ENCODE measurements at places on chromosomes 12 and 14. TPM values are rescaled to one million over a fixed set of nuclear protein-coding genes. Genes with fewer than 3 reads are reported as not detected.

DNA sequence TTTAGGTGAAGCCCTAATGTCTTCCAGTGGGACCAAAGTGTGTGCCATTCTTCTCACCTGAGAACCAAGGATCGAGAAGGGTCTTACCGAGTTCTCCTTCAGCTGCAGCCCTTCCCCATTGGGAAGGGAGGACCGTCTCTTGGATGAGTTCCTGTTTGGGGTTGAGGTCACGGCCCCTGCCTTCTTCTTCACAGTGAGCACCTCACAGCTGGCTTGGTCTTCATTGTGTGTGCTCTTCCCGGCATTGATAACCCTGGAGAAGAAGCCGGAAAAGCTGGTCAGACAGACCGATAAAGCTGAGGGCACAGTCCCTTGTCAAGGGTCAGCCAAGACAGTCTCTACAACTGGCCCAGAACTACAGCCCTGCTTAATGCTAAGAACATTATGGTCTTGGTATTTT lies 102.9 kb downstream of the PPM1H start:
- H3K36me3 ChIP-seq = no peaks in the 10 kb centered on the region
- no peak overlapping the region for H3K27ac ChIP-seq
- DNase-seq = no peak
- H3K27me3 ChIP-seq = no peaks in the 10 kb centered on the region
- H3K4me3 ChIP-seq = no peak overlapping the region

GRCh38 chr12:50083301-50083700 lies 1.8 kb upstream of the SMARCD1 start:
- H3K4me1 ChIP-seq = peaks cover 39% of the 10 kb centered on the region
- no peaks in the 10 kb centered on the region for H3K27me3 ChIP-seq
- no peak for DNase-seq
- peak overlapping the region; percentile 88 for H3K27ac ChIP-seq
- peaks cover 2% of the 10 kb centered on the region for H3K36me3 ChIP-seq
- H3K4me3 ChIP-seq = peak overlapping the region; percentile 77

- H3K36me3 ChIP-seq = peaks cover 12% of the 10 kb centered on the region
- no peak overlapping the region for H3K4me3 ChIP-seq
- no peak overlapping the region for H3K27ac ChIP-seq
- H3K4me1 ChIP-seq = peaks cover 17% of the 10 kb centered on the region
- DNase-seq = no peak
Measured at GRCh38 chr14:23468704-23469126, 788 bp upstream of the NGDN start.

- H3K36me3 ChIP-seq = peaks cover 47% of the 10 kb centered on the region
- peak overlapping the region; percentile 97 for H3K27ac ChIP-seq
- peaks cover 67% of the 10 kb centered on the region for H3K4me1 ChIP-seq
- H3K4me3 ChIP-seq = peak overlapping the region; percentile 74
- peak; percentile 53 for DNase-seq
- no peaks in the 10 kb centered on the region for H3K27me3 ChIP-seq
Measured at GRCh38 chr14:89351516-89352404, 65.3 kb downstream of the FOXN3 start.

DNA sequence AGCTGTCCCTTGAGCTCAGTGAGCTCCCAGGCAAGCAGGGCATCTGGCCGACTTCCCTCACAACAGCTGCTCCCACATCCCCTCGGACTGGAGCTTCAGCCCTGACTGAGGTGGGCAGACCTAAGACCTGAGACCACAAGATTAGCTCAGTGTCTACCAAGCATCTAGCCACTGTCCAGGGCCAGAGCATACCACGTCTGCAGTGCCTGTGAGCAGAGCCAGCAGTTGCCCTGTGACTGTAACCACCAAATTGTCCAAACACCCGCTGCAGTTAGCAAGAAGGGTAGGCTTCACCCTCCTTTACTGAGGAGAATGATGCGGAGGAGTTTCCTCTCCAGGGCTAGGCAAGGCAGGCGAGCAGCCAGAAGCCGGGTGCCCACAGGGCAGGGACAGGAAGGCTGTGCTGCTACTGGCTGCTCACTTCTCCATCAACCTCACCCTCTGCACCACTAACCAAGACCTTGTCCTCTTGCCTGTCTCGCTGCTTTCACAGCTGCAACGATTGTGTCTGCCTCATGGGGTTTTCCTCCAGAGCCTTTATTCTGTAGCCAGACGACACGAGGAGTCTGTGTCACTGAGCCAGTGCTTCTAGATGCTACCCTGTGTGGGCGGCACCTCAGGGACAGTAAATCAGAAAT lies 53.9 kb downstream of the ANAPC7 start:
- peak overlapping the region; percentile 64 for H3K27ac ChIP-seq
- peaks cover 4% of the 10 kb centered on the region for H3K27me3 ChIP-seq
- H3K4me1 ChIP-seq = peaks cover 40% of the 10 kb centered on the region
- H3K36me3 ChIP-seq = peaks cover 34% of the 10 kb centered on the region

DNA sequence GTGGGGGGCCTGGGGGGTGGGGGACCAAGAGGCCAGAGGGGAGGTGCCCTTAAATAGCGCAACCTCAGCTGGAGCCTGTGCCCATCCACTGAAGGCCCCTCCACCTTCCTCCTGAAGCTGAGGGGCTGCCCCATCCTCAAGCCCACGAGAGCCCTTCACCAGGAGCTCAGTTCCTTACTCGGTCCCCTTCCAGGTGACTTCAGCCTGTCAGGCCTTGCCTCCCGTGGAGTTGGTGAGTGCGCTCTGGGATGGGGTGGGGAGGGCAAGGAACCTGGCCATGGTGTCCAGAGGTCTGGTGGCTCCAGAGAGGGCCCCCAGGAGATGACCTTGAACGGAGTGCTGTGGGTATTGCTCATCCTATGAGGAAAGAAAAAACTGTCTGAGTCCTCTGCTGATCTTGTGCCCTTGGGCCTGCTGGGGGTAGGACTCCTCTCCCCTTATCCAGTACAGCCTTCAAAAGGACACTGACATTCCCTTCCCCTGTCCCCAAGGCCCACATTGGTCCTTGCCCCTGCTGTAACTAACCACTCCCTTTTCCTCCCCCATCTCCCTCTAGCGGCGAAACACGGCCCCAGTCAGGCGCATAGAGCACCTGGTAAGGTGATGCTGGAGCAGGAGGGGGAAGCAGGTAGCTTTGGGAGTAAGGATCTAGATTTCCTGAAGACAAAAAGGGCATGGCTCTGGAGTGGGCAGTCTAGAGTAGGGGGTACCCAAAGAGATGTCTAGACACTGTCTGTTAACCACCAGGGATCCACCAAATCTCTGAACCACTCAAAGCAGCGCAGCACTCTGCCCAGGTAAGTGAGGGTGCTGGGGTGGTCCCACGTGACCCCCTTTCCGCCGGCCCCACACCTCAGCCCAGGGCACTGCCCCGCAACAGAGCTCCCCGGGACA lies 3.6 kb downstream of the TNS2 start:
- no peaks in the 10 kb centered on the region for H3K36me3 ChIP-seq
- H3K4me3 ChIP-seq = peak overlapping the region; percentile 91
- peak overlapping the region; percentile 90 for H3K27ac ChIP-seq

DNA sequence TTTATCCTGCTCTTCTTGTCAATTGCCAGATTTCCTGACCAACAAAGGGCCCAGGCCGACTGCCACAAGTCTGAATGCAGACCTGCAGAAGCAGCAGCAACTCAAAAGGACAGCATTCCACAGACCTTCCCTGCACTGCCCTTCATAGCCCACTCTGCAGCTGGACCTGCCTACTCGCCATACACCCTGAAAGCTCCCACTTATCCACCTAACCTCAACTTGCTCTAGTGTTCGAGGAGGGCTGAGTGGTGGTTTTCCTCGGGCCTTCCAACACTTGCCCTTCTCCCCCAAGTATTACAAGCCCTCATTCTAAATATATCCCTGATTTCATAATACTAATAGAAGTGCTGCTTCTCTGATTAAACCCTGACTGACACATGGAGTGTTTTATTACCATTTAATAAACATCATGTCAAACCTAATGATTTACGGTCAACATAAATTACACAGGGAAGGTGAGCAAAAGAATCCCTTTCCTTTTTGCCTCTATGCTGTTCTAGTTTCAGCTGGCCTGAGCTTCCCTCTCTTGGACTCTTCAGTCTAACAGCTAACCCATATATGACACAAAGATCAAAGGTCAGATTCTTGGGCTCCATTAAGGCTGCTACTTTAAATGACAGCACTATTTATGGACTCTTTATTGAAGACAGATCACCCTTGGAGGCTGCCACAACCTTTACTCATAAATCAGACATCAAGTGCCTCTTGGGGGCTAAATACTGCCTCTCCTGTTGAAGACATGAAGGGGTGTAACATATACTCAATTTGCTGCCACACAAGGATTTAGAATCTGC lies 1546.9 kb upstream of the TMEM132C start:
- no peak overlapping the region for H3K27ac ChIP-seq
- no peak for DNase-seq
- no peaks in the 10 kb centered on the region for H3K4me1 ChIP-seq
- no peak overlapping the region for H3K4me3 ChIP-seq
- H3K27me3 ChIP-seq = peaks cover 12% of the 10 kb centered on the region

GRCh38 chr12:43882578-43883178 lies 46.8 kb downstream of the TMEM117 start:
- DNase-seq = peak; percentile 45
- H3K36me3 ChIP-seq = no peaks in the 10 kb centered on the region
- H3K4me1 ChIP-seq = no peaks in the 10 kb centered on the region
- no peak overlapping the region for H3K27ac ChIP-seq

DNA sequence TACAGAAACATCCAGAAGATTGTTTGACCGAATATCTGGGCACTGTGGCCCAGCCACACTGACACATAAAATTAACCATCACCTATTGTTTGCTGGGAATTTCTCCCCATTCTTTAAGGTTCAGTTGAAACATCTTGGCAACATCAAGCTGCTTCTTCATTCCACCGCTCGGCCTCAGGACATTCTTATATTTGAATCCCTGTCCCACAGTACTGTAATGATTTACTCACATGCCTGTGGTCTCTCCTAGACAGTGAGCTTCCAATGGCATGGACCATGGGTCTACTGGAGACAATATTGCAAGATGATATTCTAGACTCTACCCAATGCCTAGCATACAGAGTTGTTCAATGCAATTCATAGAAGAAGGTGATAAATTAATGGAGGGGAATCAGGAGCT lies 56.1 kb downstream of the EMP1 start:
- H3K27ac ChIP-seq = no peak overlapping the region
- H3K36me3 ChIP-seq = no peaks in the 10 kb centered on the region
- DNase-seq = no peak
- peaks cover 3% of the 10 kb centered on the region for H3K4me1 ChIP-seq
- H3K4me3 ChIP-seq = no peak overlapping the region
- peaks cover 8% of the 10 kb centered on the region for H3K27me3 ChIP-seq

DNA sequence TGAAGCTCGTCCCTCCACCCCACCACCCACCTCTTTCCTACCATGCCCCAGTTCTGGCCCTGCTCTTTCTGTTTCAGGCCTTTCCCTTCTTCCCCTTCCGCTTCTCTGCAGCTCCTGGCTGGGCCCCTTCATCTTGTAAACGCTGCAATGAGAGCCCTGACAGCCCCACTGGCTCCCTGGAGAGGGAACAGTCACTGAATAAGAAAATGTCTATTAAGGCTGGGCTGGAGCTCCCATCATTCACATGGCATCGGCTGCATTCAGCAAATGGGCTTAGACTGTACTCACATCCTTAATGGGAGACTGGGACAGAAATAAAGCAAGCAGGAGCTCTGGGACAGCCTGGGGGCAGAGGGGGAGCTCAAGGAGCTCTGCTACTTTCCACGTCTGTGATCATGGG lies 45.2 kb upstream of the TUNAR start:
- DNase-seq = no peak
- H3K4me3 ChIP-seq = no peak overlapping the region
- H3K27me3 ChIP-seq = peaks cover 16% of the 10 kb centered on the region
- H3K4me1 ChIP-seq = peaks cover 5% of the 10 kb centered on the region

- H3K36me3 ChIP-seq = no peaks in the 10 kb centered on the region
- no peaks in the 10 kb centered on the region for H3K4me1 ChIP-seq
- H3K4me3 ChIP-seq = no peak overlapping the region
- H3K27me3 ChIP-seq = no peaks in the 10 kb centered on the region
- H3K27ac ChIP-seq = no peak overlapping the region
Measured at GRCh38 chr14:81313775-81314429, 86.2 kb downstream of the STON2 start.

DNA sequence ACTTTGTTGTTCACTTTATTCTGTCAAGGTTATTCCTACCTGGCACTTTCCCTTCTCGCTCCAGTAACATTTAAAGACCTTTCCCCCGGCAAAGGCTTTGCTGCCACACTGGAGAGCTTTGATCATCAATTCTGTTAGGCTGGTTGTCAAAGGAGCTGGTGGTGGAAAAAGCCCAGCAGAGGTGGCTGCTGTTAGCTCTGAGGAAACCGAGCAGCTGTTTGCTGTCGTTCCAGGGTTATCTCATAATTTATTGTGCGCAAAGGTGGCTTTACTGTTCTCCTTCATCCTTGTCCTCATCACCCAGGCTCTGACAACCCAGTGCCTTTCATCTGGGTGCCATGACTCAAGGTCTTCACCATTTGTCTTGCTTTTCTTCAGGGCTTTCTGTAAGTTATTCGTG lies 38.2 kb upstream of the CRADD start:
- H3K4me1 ChIP-seq = no peaks in the 10 kb centered on the region
- H3K4me3 ChIP-seq = no peak overlapping the region
- H3K27me3 ChIP-seq = peaks cover 9% of the 10 kb centered on the region
- no peaks in the 10 kb centered on the region for H3K36me3 ChIP-seq
- no peak for DNase-seq

DNA sequence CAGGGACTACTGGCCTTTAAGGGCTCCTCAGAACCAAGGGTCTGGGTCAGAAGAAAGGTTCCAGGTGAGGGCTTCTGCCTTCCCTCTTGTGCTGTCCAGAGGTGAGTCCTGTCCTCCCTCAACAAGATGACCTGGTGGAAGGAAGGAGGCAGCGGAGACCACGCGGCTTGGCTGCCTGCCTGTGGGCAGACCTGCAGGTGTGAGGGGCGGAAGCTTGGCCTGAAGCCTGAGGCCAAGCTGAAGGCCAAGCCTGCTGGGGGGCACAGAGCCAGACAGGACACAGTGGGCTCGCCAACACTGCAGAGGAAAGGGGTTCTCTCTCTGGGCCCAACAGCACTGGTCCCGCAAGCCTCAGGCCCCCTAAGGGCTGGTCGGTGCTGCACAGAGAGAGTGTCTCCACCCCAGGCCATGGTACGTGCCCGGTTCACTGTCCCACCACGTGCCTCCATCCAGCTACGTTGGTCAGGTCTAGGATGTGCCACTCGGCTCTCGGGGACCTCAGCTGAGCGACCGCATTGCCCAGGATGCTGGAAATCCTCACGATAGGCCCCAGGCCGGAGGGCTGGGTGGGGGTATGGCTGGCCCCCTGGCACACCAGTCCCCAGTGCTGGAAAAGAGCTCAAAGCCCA lies 170.0 kb upstream of the PRMT8 start:
- no peaks in the 10 kb centered on the region for H3K4me1 ChIP-seq
- no peaks in the 10 kb centered on the region for H3K27me3 ChIP-seq
- H3K4me3 ChIP-seq = no peak overlapping the region

- H3K4me1 ChIP-seq = peaks cover 55% of the 10 kb centered on the region
- H3K36me3 ChIP-seq = no peaks in the 10 kb centered on the region
- no peak overlapping the region for H3K4me3 ChIP-seq
- no peak for DNase-seq
- H3K27ac ChIP-seq = peak overlapping the region; percentile 66
Measured at GRCh38 chr14:20489093-20489994, 16.0 kb upstream of the RNASE10 start.

GRCh38 chr12:20946732-20947131 lies 136.2 kb downstream of the SLCO1B3 start:
- H3K27me3 ChIP-seq = no peaks in the 10 kb centered on the region
- no peak overlapping the region for H3K4me3 ChIP-seq
- peak; percentile 41 for DNase-seq
- H3K27ac ChIP-seq = no peak overlapping the region
- no peaks in the 10 kb centered on the region for H3K4me1 ChIP-seq

GRCh38 chr14:68854421-68854820 lies 61.6 kb upstream of the ZFP36L1 start:
- no peak overlapping the region for H3K4me3 ChIP-seq
- DNase-seq = no peak
- no peak overlapping the region for H3K27ac ChIP-seq

Gene BCL2L14
- 5.1 TPM for total RNA-seq

Gene GTF2H3
- 80.0 TPM for total RNA-seq

Gene AICDA
- not detected for total RNA-seq

Gene HSPB8
- not detected for total RNA-seq

Gene CPNE6
- total RNA-seq = not detected

Gene SPIC
- not detected for total RNA-seq

Gene COL2A1
- total RNA-seq = 0.34 TPM

Gene LIMA1
- total RNA-seq = 45.5 TPM

Data from activated CD8-positive, alpha-beta T cell treated with anti-CD3 and anti-CD28 coated beads for 36 hours (primary cell).